Stimulated activated CD4-positive, alpha-beta T cell treated with anti-CD3 and anti-CD28 coated beads, TNF-alpha, amount 100 ng/mL, for 4 hours (primary cell): ENCODE measurements at places on chromosomes 2 and 18.

- DNase-seq = no peak
Observed at GRCh38 chr2:41784496-41784895, 263.3 kb upstream of the PKDCC start.

- no peak for DNase-seq
Observed at GRCh38 chr18:8711736-8712135, 6.4 kb downstream of the MTCL1 start.

- DNase-seq = no peak
Observed at GRCh38 chr2:44979581-44979980, 29.7 kb downstream of the SIX2 start.

GRCh38 chr2:17747684-17748452 is 5.7 kb downstream of the SMC6 start:
- no peak for DNase-seq

DNA sequence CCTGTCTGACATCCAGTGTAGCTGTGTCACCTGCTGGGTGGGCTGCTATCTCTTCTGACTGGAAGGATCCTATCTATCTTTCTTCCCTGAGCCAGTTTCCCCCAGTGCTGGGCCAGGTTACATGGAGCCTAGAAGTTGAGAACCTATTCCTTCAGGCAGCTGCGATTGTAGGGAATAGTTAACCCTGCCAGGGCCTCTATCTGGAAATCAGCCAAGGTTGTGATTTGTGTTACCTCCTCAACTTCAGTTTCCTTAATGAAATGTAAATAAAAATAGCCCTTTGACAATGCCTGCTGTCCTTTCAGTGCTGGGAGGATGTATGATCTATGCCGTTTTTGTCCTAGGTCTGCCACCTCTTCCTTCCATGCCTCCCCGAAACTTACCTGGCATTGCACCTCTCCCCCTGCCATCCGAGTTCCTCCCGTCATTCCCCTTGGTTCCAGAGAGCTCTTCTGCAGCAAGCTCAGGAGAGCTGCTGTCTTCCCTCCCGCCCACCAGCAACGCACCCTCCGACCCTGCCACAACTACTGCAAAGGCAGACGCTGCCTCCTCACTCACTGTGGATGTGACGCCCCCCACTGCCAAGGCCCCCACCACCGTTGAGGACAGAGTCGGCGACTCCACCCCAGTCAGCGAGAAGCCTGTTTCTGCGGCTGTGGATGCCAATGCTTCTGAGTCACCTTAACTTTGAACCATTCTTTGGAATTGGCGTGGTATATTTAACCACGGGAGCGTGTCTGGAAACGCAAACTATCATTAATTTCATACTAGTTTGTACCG is 36.6 kb downstream of the GORASP2 start:
- DNase-seq = no peak

DNA sequence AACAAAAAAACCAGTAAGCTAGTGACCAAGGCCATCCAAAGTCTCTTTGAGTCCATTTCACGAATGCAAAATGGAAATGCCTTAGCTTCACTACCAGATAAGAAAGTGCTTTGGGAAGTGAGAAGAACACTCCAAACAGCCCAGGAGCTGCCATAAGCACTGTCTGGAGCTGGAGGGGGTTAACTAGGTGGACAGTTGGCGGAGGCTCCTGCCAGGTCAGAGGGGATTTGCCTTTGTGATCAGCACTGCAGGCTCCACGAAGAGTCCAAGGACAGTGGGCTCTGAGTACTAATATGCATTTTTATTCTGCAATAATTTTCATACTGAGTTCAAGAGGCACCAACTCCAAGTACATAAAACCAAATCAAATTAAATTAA is 233.3 kb upstream of the SMAD2 start:
- no peak for DNase-seq

- DNase-seq = no peak
Observed at GRCh38 chr18:64699081-64699480, 550.2 kb upstream of the LINC00305 start.

DNA sequence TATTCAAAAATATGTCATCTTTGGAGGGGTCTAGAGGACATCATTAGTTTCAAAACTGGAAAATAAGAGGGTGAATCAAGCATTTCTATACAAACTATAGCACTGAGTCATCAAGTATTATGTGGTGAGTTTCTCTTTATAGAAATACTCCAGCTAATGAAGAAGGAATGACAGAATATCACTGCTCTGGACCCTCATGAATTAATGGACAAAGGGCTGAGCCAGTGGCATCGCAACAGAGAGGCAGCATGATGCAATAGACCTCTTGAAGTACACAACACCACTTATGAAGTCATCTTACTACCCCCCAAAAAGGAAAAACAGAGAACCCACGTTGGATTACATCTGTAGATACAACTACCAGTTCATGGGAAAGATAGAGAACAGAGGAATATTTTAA is 27.4 kb upstream of the EIF2AK3 start:
- DNase-seq = no peak

GRCh38 chr2:18998491-18998890 is 359.9 kb downstream of the OSR1 start:
- DNase-seq = no peak

- DNase-seq = no peak
Observed at GRCh38 chr18:8065284-8065683, 498.2 kb downstream of the PTPRM start.

GRCh38 chr2:15445891-15446562 is 115.1 kb downstream of the NBAS start:
- no peak for DNase-seq

DNA sequence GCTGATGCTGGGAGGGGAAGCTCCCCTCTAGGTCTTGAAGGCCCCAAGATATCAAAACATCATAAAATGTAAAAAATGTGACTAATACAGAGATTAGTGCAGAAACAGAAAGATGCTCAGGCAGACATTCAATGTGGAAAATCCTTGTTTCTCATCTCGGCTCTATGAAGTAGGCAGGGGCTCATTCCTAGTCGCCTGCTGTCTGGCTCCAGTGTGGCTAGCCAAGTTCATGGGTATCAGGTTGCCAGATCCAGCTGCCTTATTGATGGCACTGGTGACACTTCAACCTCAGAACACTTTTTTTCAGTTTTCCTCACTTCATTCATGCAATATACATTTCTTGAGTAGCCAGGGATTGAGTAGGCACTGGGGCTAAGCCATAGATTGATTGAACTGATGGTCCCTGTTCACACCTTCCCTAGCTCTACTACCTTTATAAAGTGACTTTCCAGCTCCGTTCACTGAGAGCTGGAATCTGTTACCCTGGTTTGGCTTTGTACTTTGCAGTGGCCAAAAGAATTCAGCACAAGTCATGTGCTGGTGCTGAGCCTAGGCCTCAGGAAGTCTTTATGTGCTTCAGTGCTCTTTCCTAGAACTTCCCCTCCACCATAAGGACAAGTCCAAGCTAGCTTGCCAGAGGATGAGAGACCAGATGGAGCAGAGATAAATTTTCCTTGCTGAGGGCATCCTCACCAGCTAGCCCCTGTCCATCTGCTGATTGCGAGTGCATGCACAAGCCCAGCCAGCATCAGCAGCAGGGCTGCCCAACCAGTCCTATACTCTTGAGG is 373.6 kb upstream of the ST6GAL2 start:
- DNase-seq = no peak

- DNase-seq = no peak
Observed at GRCh38 chr18:28164771-28165483, 12.0 kb downstream of the CDH2 start.

DNA sequence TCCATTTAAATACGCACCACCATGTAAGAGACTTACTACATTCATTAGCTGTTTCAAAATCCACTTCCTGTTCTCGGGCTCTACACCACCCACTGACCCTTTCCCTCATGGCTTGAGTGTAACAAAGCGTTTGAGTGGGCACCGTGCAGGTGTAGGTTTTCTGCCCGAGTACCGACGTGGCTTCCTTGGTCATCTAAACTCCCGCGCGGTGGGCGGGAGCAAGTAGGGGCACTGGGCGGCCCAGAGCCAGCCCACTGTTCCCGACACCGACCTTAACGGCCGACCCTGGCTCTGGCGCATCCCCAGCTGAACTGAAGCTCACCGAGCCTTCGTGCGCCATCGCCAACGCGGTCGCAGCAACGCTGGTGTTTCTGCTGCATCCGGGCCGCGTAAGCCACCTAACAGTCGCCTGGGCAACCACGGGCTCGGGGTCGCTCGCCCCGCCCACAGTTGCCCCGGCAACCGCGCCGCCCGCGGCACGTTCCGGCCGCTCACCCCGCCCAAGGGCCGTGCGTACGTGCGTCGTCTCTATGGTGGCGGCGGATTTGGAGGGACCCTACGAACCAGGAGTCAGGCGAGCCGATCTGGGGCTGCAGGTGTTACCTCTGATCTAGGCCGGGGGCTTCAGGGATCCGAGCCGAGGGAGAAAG is at the start of the genes C2orf81 and WDR54:
Gene C2orf81, minus strand, starts transcription at position 399 of the 650 bp plus-strand sequence. Its CDS starts 59 bp downstream, at position 340.
Gene WDR54, plus strand, starts transcription at position 510 of the 650 bp plus-strand sequence. CDS start 424 bp downstream, outside the sequence.
- DNase-seq = peak; percentile 86

DNA sequence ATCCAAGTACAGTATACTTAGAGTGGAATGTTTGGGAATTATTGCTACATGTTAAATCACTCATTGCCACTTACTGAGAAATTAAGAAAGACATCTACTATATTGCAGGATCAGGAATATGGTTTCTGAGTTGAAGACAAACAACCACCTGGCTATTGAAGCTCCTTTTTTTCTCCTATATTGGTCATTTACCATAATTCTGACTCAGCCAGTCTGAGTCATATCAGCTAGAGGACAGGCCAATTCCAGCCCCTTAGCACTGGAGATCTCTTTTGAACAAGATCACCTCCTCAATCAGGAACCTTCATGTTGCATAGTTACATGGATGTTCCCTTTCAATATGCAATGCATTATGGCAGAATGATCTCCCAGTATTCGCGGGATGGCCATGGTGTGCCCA is 42.7 kb upstream of the CDH19 start:
- no peak for DNase-seq

DNA sequence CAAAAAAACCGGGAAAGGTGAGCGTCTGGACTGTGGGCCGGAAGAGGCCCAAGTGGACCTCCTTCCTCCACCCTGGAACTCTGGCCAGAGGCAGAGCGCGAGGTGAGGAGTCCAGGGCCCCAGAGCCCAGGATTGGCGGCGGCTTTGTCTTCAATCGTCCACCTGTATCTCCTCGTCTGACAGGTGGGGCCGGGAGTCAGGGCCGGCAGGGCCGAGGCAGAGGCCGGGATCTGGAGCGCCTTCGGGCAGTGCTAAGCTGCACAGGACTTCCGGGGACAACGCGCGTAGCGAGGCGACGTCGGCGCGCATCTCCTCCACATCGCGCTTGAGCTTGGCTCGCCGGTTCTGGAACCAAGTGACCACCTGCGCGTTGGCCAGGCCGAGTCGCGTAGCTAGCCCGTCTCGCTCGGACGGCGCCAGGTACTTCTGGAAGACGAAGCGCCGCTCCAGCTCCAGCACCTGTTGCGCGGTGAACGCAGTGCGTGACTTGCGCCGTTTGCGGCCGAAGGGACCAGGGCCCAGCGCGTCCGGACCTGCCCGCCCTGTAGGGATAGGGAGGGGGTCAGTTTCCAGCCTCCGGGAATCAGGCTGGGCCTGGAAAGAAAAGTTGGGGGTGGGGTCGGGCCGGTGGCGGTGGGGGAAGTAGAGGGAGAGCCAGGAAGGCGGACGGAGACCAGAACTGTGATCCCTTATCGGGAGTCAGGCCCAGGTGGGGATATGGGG is 1.5 kb downstream of the LBX2 start:
- no peak for DNase-seq

DNA sequence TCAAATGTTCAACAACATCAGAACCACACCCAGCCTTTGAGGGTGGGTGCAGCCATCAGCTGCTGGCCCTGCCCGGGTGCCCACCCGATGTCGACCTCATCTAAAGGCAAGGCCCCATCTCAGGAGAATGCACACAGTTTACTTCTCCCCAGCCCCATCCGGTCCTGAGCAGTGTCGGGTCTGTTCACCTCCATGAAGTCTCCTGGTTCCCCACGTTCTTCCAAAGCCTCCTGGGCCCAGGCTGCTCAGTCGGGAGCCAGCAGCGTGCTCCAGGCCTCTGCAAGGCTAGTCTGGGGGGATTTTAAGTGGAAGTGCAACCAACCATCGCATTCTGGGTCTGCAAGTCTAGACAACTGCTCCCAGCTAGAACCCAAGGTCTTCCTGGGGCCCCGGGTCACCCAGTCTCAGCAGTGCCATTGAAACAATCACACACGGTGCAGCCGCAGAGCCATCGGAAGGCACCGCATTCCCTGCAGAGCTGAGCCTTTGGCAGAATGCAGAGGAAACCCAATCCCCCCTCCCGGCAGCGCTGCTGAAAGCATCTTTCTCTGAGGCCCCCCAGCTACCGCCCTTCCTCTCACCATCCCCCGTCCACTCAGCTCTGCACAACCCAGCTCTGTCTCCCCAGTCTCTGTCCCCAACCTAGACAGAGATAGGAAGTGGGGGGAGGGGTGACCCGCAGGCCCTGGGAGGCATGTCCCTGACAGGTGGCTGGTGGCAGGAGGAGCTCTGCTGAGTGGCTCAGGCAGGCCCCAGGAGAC is 8.5 kb downstream of the ESPNL start:
- DNase-seq = no peak
